ENCODE measurements at places on chromosomes 1 and 21.

GRCh38 chr21:42063571-42064521 lies 7.3 kb upstream of the UMODL1 start:
- DNase-seq: no peak

DNA sequence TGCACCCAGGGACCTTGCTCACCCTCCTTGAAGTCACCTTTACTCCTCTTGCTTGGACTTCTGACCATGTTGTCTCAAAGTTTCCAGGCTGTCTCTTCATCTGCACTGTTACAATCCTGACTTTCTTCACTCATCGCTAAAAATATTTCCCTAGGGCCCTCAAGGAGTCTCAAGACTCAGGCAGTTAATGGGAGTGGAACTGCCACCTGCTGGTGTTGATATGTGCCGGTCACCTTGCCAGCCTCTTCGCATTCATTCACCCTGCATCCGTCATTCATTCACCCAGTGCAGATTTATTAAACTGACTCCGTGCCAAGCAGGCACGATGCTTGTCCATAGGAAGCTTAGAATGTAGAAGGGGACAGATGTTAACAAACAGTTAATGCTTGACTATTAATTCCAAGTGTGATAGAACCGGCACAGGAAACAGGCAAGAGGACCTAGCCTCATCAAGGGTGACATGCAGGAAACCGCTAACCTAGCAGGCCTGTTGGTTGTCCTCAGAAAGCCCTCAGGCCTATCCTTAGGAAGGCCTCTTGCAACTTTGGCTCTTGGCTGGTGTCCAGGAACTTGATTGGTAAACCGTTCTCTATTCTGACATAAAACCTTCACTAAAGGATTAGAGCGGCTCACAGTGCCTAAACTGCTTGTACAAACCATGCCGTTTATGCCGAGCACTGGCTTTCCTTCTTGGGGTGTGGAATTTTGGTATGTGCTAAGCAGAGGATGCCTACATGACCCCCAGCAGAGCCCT lies 342.2 kb downstream of the CAMTA1 start:
- DNase-seq: no peak

GRCh38 chr1:222093518-222093917 lies 351.6 kb upstream of the DUSP10 start:
- DNase-seq: no peak

- no peak for DNase-seq
Measured at GRCh38 chr1:78627321-78627720, 7.1 kb downstream of the IFI44L start.

- peak; percentile 72 for DNase-seq
Measured at GRCh38 chr21:43645136-43645891, 14.0 kb downstream of the HSF2BP start.

DNA sequence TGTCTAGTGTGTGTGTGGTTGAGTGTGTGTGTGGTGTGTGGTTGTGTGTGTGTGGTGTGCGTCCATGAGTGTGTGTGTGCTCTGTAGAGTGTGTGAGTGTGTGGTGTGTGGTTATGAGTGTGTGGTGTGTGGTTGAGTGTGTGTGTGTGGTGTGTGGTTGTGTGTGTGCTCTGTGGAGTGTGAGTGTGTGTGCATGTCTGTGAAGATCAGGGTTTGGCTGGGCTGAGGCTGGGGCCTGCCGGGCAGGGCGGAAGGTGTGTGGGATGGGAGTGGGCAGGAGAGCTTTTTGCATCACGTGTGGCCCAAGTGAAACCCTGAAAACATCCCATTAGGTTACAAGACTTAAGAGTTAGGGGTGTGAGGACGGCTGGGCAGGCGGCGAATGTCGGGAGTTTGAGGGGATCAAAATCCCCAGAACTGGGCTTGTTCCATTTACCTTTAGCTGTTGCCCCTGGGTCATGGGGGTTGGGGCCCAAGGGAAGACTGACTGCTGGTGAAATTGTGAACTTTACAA lies 2.9 kb upstream of the FCMR start:
- DNase-seq: no peak

- no peak for DNase-seq
Measured at GRCh38 chr1:101108111-101108500, 82.5 kb upstream of the DPH5 start.

- DNase-seq: no peak
Measured at GRCh38 chr1:59473831-59474230, 176.9 kb downstream of the FGGY start.

DNA sequence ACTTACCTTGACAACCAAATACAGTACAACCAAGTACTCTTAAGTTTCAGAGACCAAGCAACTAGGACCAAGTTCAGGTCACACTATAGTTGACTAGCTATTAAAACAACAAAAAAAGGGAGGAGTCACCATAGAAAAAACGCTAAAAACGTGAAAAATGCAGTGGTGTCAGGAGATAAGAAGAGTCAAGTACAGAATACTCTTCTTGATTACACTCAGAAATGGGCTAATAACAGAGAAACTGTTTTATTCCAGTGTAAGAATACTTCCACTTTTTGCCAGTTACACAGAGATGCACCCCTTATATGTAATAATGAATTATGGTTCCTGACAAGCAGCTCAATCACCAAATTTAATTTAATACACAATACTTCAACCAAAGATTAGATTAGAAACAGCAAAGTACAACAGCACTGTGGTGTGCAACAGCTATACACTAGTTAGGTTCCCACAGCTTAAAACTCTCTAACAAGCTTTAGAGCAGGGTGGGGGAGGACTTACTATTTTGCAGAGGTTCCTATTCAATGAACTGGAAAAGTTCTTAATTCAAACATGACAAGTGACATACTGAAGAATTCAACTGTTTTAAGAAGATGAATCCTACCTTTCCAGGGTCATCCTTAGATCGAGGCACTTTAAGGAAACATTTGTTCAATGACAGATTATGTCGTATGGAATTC lies 70.4 kb downstream of the FOXJ3 start:
- DNase-seq: no peak

DNA sequence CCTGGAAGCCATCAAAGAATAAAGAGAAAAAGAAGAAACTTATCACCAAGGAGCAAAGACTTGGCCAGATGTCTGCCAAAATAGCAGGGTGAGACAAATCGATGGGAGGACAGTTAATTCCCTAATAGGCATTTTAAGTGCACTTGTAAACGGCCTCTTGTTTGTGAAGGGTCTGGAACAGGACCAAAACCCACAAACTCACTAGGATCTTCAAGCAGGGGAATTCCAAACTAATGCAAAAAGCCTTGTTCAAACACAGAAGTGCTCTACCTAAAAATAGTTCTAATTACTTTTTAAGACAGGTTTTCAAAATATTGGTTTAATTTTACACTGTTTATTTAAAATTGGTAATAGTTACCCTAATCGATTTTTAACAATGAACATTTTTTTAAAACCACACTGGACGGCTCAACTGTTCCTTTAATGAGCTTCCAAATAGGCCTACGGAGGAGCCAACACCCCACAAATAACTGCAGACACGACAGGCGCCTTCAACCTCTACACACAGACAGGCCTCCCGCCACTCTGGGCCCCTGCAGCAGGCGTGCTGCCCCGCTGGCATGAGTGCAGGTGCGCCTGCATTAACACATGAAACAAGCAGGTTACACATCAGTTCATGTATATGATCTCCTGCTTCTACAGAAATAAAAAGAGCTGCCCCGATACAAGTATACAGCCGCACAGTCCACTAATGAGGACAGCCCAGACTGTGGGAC lies 15.8 kb downstream of the UBE2G2 start:
- no peak for DNase-seq

DNA sequence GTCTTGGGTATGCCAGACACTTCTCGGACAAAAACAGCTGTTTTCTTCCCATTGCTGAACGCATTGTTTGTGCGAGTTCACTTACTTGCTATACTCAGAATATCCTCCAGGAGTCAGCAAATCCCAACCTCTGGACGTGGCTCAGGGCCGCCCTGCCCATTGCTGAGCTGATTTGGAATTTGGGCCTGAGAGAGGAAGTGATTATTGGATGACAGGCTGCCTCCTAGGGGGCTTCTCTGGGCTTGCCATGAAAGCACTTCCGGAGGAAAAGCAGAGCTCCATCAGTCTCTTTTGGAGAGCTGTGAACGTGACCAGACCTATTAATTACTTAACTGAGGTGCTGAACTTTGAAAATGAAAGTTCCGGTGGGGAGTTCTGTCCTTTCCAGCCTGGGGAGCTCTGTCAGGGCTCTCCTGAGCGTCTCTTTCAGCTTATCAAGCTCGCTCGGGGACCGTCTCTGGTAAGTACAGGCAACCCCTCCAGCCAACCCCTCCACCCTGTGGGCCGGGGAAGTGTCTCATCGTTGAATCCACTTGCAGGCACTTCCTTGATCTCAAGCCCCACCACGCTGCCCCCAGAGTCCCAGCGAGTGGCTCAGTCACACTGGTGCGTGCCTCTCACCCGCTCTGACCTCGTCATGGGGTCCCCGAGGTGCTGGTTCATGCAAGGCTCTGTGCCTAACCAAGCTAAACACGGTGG lies 76.9 kb downstream of the CLIC6 start:
- DNase-seq: peak; percentile 84

- DNase-seq: no peak
Measured at GRCh38 chr1:56754708-56755479, 64.3 kb downstream of the FYB2 start.

DNA sequence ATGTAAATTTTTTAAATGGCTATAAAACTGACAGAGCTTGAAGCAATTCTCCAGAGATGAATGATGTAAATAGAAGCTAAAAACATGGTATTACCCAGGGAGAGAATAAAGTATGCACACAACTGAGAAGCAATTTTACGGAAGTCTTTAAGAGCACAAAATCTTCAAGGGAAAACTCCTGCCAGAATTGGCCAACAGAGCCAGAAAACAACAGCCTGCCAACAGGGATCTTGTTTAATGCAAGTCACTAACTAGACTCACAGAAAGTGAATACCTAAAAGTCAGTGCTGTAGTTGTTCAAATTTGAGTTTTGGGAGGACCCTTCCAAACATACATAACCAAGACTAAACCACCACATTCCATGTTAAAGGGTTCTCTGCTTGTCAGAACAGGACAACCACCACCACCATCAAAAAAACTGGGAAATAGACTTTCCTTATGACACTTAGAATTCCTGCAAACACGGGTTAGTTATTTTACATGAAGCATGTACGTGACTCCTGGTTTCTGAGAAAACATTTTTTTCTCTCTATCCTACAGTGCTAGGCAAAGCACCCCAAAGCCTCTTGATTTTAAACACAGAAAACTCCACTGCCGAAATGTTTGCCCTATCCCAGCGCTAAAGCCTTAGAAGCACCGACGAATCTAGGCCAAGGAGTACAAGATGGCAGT lies 1.6 kb downstream of the EPS15 start:
- no peak for DNase-seq

GRCh38 chr1:7070389-7071029 lies 285.3 kb downstream of the CAMTA1 start:
- DNase-seq: peak; percentile 71

DNA sequence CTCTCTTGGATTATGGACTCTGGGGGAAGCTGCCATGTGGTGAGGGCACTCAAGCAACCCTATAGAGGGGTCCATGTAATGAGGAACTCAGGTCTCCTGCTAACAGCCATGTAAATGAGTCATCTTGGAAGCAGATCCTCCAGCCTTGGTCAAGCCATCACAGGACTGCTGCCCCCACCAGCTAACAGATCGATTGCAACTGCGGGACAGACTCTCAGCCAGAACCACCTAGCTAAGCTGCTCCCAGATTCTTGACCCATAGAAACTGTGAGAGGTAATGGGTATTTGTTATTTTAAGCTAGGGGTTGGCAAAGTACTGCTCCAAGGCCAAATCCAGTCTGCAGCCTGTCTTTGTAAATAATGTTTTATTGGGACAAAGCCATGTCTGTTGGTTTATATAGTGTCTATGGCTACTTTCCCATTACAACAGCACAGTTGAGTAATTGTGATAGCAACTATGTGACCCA lies 27.6 kb upstream of the MAP3K7CL start:
- no peak for DNase-seq

- no peak for DNase-seq
Measured at GRCh38 chr1:24385160-24385940, 28.2 kb downstream of the STPG1 start.

DNA sequence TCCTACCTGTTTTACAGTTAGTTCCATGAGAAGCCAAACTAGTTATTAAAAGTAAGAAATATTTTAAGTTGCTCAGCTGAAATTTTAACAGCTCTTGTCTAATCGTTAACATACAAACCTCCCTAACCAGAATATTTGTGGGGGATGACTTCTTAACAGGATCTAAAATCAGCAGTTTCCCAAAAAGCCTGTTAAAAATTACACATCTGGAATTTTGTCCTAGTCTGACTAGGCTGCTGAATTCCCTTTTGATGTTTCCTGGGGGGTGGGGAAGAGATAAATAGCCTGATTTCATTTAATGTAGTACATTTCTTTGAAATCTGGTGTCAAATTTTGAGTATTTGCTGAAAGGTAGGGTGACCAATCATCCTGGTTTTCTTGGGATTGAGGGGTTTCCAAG lies 78.8 kb upstream of the ARHGAP29 start:
- DNase-seq: no peak

GRCh38 chr1:9107136-9107535 lies 21.8 kb downstream of the GPR157 start:
- DNase-seq: no peak

DNA sequence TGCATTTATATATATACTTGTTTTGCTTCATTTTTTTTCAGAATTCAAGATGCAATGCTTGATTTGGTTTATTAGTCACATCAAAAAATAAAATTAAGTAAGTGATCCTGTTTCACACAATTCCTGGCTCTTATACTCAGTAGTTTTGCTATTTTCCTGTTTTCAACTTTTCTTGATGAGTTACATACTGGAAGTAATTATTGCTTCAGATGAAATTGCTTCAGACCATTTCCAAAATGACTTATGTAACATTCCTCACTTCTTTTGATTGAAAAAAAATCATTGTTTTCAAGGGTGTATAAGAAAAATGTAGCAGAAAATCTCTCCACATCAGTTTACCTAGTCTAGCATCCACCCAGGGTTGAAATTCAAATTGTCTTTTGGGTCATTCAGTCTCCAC lies 65.0 kb downstream of the RGS2 start:
- no peak for DNase-seq

DNA sequence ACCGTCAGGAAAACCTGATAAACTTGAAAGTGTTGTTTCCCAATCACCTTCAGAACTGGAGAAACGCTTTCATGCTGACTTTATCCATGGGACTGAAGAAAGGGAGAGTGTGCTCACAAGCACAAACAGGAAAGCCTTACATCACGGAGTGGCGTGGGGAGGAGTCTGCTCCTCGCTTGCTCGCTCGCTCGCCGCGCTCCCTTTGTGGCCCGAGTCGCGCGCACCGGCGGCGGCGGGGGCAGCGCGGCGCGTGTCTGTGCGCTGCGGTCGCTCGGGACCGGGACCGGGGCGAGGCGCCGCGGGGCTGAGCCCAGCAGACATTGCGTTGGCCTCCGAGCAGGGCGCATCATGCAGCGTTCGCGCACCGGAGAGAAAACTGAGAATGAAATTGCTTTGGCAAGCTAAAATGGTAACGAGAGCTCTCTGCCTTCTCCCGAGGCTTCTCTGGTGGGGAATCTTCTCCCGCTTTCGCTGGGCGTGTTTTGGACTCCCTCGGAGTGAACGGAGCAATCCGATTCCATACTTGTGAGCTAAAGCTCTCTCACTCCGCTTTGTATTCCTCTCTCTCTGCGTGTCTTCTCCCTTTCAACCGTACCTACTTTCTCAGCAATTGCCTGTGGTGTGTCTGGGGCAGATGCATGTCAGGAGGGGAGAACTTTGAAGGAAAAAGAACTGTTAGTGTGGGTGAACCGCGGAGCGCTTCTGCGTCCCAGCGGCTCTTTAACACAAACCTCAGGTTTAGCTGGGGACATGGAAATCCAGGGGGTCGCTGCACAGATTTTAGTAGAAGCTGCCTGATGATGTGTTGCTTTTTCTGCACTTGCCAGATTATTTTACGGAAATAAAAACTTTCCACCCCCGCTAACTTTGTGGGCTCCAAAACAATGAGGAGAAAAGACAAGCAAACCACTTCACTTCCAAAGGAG lies at the start of gene RGL1:
RGL1 (plus strand) TSS at position 205 of the 926 bp plus-strand sequence; CDS start at position 383, 178 bp downstream.
- peak; percentile 49 for DNase-seq
